ENCODE measurements at places on chromosomes 4 and X.

DNA sequence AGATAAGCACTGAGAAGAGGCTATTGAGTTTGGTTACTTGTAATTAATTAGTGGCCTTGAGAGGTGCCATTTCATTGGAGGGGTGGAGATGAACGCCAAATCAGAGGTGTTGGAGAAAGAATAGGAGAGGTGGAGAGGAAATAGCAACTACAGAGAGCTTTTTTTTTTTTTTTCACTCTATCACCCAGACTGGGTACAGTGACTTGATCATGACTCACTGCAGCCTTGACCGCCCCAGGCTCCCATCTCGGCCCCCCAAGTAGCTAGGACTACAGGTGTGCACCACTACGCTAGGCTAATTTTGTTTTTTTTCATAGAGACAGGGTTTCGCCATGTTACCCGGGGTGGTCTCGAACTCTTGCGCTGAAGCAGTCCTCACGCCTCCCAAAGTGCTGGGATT is 5.2 kb downstream of the NHS start:
- no peak for DNase-seq

- DNase-seq, result peak; percentile 14
These were observed 197.3 kb downstream of the CFAP299 start for GRCh38 chr4:80532674-80533333.

- DNase-seq, result no peak
These were observed at the start of gene MEPE for GRCh38 chr4:87832669-87833068. Gene MEPE, plus strand, starts transcription at chr4:87832969. Its CDS starts 1,746 bp downstream, at chr4:87834715.

DNA sequence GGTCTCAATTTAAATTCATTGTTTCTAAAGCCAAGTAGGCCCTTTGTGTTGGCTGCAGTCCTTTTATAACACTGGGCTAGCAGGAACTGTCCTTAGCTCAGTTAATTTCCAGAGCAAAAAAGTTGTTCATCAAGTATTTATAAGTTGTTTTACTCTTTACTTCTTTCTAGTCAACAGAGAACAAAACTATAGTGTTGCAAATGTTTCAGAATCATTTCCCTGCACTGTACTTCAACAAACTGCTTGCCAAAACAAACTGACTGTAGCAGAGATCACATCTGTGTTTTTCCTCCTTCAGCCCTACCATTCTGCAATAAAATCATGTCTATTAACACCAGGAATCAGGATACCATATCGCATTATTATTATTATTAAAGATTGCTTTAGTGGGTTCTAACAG is 168.5 kb upstream of the SH3RF1 start:
- DNase-seq, result no peak

DNA sequence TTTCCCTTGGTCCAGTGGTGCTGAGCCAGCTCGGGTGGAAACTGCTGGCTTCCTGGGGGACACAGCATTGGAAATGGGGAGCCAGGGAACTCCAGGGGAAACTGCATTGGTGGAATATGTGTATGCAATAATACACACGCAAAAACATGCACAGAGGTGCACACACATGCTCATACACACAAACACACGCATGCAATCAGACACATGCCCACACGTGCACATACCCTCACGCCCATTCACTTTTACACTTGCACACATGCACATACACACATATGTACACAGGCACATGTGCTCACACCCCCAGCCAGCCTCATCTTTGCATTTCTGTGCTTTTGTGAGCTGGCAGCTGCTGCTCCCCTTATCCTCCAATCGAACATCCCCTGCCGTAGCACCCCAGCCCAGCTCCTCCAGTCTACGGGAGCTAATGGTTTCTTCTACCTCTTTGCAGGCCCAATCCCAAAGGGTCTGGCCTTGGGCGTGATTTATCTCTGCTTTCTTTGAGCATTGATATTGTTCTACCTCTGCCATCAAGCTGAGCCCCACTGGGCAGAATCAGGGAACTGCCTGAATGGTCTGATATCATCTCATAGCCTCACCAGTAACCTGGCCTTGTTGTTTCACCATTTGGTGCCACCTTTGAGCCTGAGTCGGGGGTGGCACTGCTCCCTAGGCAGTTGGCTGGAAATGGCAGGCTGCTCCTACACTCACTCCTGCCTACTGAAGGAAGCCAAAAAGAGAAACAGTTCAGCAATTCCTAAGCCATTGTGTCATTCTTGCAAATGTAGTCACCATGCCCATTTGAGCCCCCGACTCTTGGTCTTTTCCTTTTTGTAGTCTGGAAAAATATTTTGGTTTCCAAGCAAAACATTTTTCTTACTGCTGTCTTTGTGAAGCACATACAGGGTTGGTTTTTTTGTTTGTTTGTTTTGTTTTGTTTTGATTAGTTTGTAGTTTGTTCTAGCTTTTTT is 104.4 kb upstream of the MAMLD1 start:
- DNase-seq, result no peak

DNA sequence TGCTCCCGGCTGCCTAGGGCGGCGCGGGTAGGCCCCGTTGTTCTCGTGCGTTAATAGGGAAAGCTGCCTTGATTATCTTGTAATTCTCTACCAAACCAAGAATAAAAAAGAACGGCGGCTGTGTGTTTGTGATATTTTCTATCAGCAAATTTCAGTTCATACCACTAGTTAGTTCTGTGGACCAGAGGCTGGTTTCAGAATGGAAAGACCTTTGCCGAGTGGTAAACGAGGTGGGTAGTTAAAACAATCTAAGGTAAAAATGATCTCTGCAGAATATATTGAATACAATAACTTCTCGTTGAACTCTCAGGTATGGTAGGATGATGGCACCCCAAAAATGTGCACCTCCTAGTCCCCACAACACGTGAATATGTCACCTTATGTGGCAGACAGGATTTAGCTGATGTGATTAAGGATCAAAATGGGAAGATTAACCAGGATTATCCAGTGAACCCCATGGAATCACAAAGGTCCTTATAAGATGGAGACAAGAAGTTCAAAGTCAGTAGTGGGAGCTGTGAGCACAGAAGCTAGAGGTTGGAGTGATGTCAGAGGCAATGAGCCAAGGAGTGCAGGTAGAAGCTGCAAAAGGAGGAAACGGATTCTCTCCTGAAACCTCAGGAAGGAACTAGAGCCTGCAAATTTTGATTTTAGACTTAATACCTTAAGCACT is 574 bp upstream of the CFAP97 start:
- peak; percentile 50 for DNase-seq

- no peak for DNase-seq
These were observed 96.5 kb upstream of the EOLA2 start for GRCh38 chrX:150034788-150035187.

- no peak for DNase-seq
These were observed 849 bp downstream of the MID1 start for GRCh38 chrX:10619425-10620046.

Measured in NCI-H1417 (cell line).